Aorta (tissue), 5 donors: ENCODE measurements at places on chromosomes 11 and 22. TPM values are rescaled to one million over a fixed set of nuclear protein-coding genes. Genes with fewer than 3 reads are reported as not detected.

The TRPC6 gene
- total RNA-seq: 2.6 TPM

The MMP7 gene
- total RNA-seq: 2.2 TPM

The TESMIN gene
- total RNA-seq: 0.42 TPM

The KRTAP5-11 gene
- total RNA-seq: not detected

The MGAT3 gene
- total RNA-seq: 2.5 TPM

The GAL gene
- not detected for total RNA-seq

The OR52N4 gene
- total RNA-seq: 0.87 TPM

The CLCF1 gene
- 12.0 TPM for total RNA-seq

The AMBRA1 gene
- 27.8 TPM for total RNA-seq

The POTEH gene
- total RNA-seq: not detected

DNA sequence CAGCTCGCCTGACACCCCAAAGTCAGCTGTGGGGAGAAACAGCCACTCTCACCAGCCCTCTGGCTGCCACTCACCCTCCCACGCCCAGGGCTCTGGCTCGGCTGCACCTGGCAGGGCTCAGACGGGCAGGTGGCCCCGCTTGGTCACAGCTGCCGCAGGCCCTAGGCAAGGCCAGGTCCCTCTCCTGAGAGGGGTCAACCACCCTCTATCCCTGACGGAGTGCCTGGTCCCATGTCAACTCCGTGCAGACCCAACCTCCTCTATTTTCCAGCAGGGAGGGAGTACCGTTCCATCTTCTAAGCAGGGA lies 1.9 kb downstream of the MAP4K2 start:
- H3K4me1 ChIP-seq: no peaks in the 10 kb centered on the region
- H3K4me3 ChIP-seq: no peak overlapping the region
- no peak overlapping the region for H3K27ac ChIP-seq
- DNase-seq: no peak
- no peaks in the 10 kb centered on the region for H3K36me3 ChIP-seq
- no peaks in the 10 kb centered on the region for H3K27me3 ChIP-seq

- no peaks in the 10 kb centered on the region for H3K27me3 ChIP-seq
- H3K27ac ChIP-seq: no peak overlapping the region
- no peak for DNase-seq
- H3K4me3 ChIP-seq: no peak overlapping the region
- H3K4me1 ChIP-seq: no peaks in the 10 kb centered on the region
These were observed 51.6 kb upstream of the NFRKB start for GRCh38 chr11:129946965-129947364.

DNA sequence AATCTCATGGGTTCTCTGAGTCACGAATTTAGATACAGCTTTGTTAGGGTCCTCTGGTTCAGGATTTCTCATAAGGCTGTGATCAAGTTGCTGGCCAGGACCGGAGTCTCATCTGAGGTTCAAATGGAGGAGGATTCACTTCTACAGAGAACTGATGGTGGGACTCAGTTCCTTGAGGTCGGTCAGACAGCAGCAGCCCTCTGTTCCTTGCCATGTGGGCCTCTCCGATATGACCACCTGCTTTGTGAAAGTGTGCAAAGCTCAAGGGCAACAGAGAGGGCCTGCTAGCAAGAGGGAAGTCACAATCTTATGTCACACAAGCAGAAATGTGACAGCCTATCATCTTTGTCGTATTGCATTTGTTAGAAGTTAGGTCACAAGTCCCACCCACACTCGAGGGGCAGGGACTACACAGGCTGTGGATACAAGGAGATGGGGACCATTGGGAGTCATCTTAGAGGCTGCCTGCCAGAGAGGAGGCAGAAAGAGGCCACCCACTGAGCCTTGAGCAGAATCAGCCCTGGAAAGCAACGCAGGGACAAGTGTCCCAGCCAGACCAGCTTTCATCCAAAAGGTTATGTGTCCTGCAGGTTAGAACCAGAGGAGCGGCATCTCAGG lies 34.5 kb downstream of the RPUSD4 start:
- no peaks in the 10 kb centered on the region for H3K36me3 ChIP-seq
- no peak overlapping the region for H3K4me3 ChIP-seq
- no peaks in the 10 kb centered on the region for H3K27me3 ChIP-seq

GRCh38 chr11:74403607-74404321 lies 5.5 kb upstream of the PGM2L1 start:
- no peaks in the 10 kb centered on the region for H3K4me1 ChIP-seq
- H3K4me3 ChIP-seq: no peak overlapping the region
- no peak overlapping the region for H3K27ac ChIP-seq

- peaks cover 2% of the 10 kb centered on the region for H3K4me1 ChIP-seq
- no peaks in the 10 kb centered on the region for H3K36me3 ChIP-seq
- no peak for DNase-seq
- H3K4me3 ChIP-seq: no peak overlapping the region
- H3K27ac ChIP-seq: no peak overlapping the region
- H3K27me3 ChIP-seq: no peaks in the 10 kb centered on the region
These were observed 58.2 kb downstream of the COMMD9 start for GRCh38 chr11:36230779-36231699.

GRCh38 chr22:36327922-36328551 lies 59.7 kb downstream of the MYH9 start:
- no peaks in the 10 kb centered on the region for H3K27me3 ChIP-seq
- no peak overlapping the region for H3K4me3 ChIP-seq
- H3K27ac ChIP-seq: peak overlapping the region; percentile 97

- H3K4me1 ChIP-seq: no peaks in the 10 kb centered on the region
- DNase-seq: no peak
- no peak overlapping the region for H3K27ac ChIP-seq
- H3K36me3 ChIP-seq: no peaks in the 10 kb centered on the region
- no peak overlapping the region for H3K4me3 ChIP-seq
These were observed 1274.6 kb downstream of the BRD1 start for GRCh38 chr22:48553119-48553518.

DNA sequence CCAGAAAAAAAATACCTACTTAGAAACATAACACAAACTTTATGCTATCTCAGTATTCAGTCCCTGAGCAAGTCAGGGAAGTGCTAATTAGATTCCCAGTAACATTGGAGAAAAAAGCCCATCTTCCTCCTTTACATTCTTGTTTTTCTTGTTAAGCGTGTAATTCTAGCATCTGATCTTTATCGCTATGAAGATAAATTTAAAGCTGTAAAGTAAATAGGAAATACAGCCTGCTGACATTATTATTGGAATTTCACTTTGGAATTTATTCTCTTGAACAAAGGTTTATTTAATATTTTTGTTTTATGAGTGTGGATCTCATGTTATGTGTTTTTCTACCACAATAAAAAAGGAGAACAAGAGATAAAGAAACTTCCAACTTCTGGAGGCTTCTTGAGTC lies 13.9 kb downstream of the ALKBH3 start:
- H3K27me3 ChIP-seq: no peaks in the 10 kb centered on the region
- no peak overlapping the region for H3K4me3 ChIP-seq
- H3K27ac ChIP-seq: no peak overlapping the region
- H3K4me1 ChIP-seq: no peaks in the 10 kb centered on the region

DNA sequence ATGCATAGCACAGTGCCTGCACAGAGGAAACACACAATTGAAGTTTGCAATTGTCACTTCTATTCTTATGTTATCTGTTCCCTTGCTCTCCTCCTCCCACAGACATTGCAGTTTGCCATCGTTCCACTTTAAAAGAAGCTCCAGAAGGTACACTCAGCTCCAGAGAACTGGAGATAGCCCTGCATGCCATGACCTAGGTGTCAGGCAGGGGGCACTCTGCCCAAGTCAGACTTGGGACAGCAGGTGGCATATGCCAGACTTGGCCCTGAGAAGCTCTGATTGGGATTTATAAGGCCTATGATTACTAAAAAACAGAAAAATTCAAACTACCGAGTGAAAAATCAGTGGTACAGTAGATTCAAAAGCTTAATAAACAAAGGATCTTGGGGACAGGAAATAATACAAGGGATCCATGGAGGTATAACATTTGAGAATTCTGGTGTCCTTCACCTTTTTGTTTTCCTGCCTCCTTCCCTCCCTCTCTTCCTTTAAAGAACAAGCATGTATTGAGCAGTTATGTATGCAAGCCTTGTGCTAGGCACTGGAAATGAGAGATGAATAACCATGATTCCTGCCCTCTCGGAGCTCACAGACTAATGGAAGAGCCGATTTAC lies 40.0 kb downstream of the TENM4 start:
- no peak overlapping the region for H3K27ac ChIP-seq
- peak; percentile 51 for DNase-seq
- H3K4me3 ChIP-seq: no peak overlapping the region
- H3K4me1 ChIP-seq: no peaks in the 10 kb centered on the region
- H3K27me3 ChIP-seq: no peaks in the 10 kb centered on the region

DNA sequence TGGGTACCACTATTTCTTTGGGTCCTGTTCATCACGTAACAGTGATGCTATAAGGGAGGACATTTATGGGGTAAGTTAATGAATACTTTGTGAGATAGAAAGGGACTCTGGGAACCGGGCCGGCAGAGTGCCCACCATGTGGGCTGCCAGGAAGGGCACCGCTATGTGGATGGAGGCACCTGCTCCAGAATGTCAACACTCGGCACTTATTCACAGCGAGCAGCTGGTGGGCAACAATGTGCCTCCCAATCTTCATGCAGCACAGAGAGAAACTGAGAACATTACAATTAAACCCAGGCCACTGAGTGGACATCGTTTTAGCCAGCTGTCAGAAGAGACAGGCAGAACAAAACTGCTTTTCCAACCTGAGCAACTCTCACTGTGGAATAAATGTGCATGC lies 15.8 kb upstream of the ELFN2 start:
- H3K36me3 ChIP-seq: no peaks in the 10 kb centered on the region
- H3K4me1 ChIP-seq: no peaks in the 10 kb centered on the region
- H3K4me3 ChIP-seq: no peak overlapping the region

DNA sequence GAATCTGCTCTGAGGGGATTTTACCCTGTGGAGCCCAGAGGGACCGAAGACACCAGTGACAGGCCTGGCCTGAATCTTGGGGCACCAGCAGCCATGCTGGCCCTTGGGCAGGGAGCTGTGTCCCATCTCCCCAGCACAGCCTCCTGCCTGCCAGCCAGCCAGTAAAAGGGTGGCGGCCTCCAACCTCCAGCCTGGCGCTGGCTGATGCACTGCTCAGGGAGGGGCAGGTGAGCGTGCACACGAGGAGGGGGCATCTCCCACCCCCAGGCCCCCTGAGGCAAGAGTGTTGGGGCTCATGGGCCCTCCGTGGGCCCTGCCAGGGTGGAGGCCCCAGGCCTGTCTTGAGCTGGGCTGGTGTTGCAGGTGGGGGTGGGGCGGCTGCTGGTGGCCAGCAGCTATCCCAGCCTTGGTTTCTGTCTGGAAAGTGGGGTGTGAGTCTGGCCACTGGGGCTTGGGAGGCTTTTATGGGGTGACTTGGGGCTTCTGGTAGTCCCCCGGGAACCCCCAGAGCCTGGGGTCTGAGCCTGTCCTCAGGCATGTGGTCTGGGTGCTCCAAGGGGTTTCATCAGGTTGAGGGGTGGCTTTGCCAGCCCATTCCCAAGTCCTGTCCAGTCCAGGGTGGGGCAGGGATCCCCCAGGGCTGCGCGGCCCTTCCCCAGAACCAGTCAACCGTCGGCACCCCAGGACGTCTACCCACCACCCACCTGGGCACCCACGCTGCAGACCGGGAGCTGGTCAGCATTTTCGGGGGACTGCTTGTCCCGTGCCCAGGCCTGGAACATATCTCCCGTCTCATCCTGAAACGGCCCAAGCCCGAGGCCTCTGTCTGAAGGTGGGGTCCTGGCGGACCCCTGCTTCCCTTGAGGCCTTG lies 17.8 kb downstream of the TSPAN4 start:
- H3K4me3 ChIP-seq: no peak overlapping the region
- no peak for DNase-seq
- H3K27me3 ChIP-seq: no peaks in the 10 kb centered on the region
- no peaks in the 10 kb centered on the region for H3K4me1 ChIP-seq
- no peak overlapping the region for H3K27ac ChIP-seq
- no peaks in the 10 kb centered on the region for H3K36me3 ChIP-seq

DNA sequence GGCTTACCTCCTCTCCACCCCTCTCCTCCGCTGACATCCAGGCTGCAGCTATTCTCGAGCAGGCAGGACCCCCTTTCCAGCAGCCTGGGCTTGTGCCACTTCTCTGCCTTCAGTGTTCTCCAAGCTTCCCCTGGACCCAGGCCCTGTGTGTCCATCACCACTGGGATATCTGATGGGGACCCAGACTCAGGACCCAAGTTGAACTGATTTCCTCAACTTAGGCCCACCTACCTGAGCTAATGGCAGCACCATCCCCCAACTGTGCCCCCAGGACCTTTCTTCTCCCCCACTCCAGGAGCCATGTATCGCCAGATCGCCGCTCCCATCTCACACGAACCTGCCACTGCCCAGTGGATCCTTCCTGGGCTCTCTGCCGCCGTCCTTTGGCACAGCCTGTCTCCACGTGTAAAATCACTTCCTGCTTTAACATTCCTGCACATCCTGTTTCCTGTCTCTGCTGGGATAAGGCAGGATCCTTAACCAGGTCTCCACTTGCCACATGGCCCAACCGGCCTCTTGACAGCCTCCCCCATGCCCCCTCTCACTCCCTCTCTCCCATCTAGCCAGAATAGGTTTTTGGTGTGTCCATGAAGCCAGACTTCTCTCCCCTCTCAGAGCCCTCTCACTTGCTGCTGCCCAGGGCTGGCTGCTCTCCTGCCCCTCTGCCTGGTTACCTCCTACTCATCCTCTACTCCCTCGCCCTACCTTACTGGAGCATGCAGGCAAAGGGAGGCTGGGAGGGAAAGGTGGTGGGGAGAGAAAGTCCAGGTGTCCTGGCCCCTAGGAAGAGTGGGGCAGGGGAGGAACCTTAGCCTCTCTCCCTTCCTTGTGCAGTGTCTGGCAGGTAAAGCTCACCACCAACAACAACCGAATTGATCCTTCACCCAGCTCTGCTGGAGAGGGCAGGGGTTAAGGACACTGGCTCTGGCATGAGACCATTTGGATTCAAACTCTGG lies 9.4 kb downstream of the SPATA19 start:
- no peaks in the 10 kb centered on the region for H3K27me3 ChIP-seq
- no peak overlapping the region for H3K4me3 ChIP-seq
- H3K4me1 ChIP-seq: no peaks in the 10 kb centered on the region
- H3K36me3 ChIP-seq: no peaks in the 10 kb centered on the region
- H3K27ac ChIP-seq: no peak overlapping the region
- no peak for DNase-seq

DNA sequence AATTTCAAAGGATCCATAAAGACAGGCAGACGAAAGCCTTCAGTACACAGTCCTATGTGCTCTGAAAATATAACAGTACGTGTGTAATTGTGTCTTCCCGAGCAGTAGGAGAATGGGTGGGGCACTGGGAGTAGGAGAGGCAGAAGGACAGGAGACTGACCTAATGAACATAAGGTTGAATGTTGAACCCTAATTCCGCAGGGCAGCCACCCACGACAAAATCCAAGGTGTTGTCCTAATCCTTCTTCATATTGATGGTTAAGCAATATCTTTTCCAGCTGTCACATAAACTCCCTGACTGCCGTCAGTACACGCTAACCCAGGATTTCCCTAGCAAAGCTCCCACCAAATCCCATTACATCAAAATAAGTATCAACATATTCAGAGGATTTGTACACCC lies 34.5 kb downstream of the SPATA19 start:
- no peaks in the 10 kb centered on the region for H3K27me3 ChIP-seq
- no peak overlapping the region for H3K27ac ChIP-seq
- no peak for DNase-seq

DNA sequence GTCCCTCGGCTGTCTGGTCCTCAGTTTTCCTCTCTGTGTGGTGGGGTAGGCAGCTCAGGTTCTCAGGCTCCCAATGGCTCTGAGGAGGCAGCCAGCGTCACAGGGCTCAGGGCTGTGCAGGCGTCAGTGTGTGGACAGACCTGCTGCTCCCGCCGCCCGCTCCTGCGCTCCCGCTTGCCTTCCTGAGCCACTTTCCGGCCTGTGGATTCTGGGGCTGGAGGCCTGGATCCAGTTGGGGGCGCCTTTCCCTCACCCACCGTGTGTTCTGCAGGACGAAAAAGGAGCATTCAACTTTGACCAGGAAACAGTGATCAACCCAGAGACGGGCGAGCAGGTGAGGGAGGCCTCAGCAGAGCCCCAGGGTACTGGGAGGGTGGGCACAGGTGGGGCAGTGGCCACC lies 14.7 kb downstream of the DPP3 start:
- no peaks in the 10 kb centered on the region for H3K4me1 ChIP-seq
- no peaks in the 10 kb centered on the region for H3K36me3 ChIP-seq
- no peak overlapping the region for H3K27ac ChIP-seq
- no peaks in the 10 kb centered on the region for H3K27me3 ChIP-seq
- no peak overlapping the region for H3K4me3 ChIP-seq
